T-cell (primary cell): ENCODE measurements at places on chromosomes 1 and 21.

DNA sequence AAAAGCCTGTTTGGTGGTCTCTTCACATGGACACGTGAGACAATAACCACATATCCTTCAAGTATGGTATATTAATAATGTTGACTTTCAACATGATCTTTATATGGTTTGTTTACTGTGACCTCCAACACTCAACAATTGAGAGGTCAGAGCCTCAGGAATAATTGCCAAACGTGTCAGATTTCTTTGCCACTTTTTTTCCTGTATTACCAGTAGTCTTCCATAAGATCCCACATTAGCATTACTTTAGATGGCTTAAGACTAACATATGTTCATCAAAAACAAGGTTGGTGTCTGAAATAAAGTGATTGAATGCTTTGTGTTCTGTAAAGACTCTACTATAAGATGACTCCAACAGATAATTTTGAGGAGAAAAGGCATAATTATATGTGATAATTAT is 118.7 kb upstream of the F3 start:
- H3K4me1 ChIP-seq, result no peaks in the 10 kb centered on the region
- DNase-seq, result no peak
- H3K4me3 ChIP-seq, result no peak overlapping the region
- H3K27me3 ChIP-seq, result no peaks in the 10 kb centered on the region
- no peak overlapping the region for H3K27ac ChIP-seq

- H3K36me3 ChIP-seq, result peaks cover 3% of the 10 kb centered on the region
- H3K27ac ChIP-seq, result no peak overlapping the region
- H3K27me3 ChIP-seq, result no peaks in the 10 kb centered on the region
- H3K4me1 ChIP-seq, result peaks cover 6% of the 10 kb centered on the region
Measured at GRCh38 chr1:221720545-221720944, 21.3 kb downstream of the DUSP10 start.

GRCh38 chr1:67226688-67227087 is 60.4 kb downstream of the IL23R start:
- H3K4me3 ChIP-seq, result no peak overlapping the region
- no peaks in the 10 kb centered on the region for H3K4me1 ChIP-seq
- no peaks in the 10 kb centered on the region for H3K27me3 ChIP-seq
- no peaks in the 10 kb centered on the region for H3K36me3 ChIP-seq
- DNase-seq, result no peak

DNA sequence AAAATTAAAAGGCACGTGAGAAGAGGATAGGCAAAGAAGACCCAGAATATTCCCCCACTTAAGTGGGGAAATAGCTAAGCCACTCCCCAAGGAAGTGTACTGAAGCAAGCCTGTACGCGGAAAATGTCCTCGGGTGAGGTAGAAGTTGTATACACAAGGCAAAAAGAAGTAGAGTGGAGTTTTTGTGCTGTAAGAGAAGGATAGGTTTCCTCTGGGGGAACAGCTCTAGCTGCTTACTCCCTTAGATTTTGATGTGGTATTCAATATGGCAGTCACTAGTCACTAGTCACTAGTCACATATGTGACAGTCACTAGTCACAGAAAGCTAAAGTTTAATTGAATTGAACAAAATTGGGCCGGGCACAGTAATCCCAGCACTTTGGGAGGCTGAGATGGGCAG is 7.6 kb downstream of the TXNIP start:
- H3K4me3 ChIP-seq, result no peak overlapping the region
- H3K36me3 ChIP-seq, result no peaks in the 10 kb centered on the region
- peak; percentile 54 for DNase-seq
- H3K27me3 ChIP-seq, result no peaks in the 10 kb centered on the region

DNA sequence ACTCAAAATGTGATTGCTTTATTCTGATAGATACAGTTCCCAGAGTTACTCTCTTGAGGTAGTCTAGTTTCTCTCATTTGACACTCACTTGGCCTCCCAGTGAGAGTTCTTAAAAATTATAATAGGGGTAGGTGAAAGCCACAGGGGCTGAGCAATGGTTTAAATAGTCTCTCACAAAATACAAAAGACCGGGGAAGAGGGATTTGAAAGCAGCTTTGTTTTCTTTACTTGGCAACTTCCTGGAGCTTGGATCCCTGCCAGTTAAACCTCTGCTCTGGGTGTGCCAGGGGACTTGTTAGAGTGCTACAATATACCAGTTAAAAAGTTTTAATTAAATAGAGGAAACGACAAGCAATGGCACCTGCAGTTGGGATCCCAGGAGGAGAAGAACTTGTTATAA is 31.7 kb downstream of the OR13G1 start:
- H3K27me3 ChIP-seq, result no peaks in the 10 kb centered on the region
- DNase-seq, result no peak
- no peak overlapping the region for H3K27ac ChIP-seq
- H3K4me1 ChIP-seq, result no peaks in the 10 kb centered on the region
- no peak overlapping the region for H3K4me3 ChIP-seq

DNA sequence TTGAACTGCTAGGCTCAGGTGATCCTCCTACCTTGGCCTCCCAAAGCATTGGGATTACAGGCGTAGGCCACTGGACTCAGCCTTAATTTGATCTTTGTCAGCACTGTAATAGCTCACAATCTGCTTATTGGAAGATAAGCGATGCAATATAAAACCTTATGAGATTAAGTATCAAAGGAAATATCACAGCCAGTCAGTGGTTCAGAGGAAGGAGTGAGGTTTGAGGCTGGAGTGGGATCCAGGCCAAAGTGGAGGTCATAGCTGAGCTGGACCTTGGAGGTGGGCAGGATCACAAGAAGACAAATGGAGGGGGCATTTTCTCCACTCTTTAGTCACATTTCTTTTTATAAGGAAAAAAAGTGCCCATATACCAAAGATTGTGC is 228.5 kb downstream of the RHOU start:
- H3K36me3 ChIP-seq, result no peaks in the 10 kb centered on the region
- no peak overlapping the region for H3K4me3 ChIP-seq
- DNase-seq, result no peak

- H3K36me3 ChIP-seq, result no peaks in the 10 kb centered on the region
- H3K4me3 ChIP-seq, result no peak overlapping the region
- DNase-seq, result no peak
- peaks cover 4% of the 10 kb centered on the region for H3K27me3 ChIP-seq
Measured at GRCh38 chr1:117818456-117818855, 111.0 kb downstream of the GDAP2 start.
